ENCODE measurements at places on chromosomes 12 and 14.

GRCh38 chr12:113135178-113136127 is at the start of gene RASAL1:
RASAL1 (minus strand) TSS chr12:113135761; CDS start chr12:113135462, 299 bp downstream.
- DNase-seq = peak; percentile 86

GRCh38 chr12:120639771-120640721 is at the start of gene CABP1:
CABP1 (plus strand) TSS chr12:120640626; CDS start chr12:120640686, 60 bp downstream.
- DNase-seq = peak; percentile 49

- DNase-seq = no peak
Measured at GRCh38 chr12:95984682-95985081, 11.5 kb downstream of the HAL start.

GRCh38 chr14:53927171-53927570 is 29.5 kb downstream of the BMP4 start:
- no peak for DNase-seq

- peak; percentile 57 for DNase-seq
Measured at GRCh38 chr14:43503508-43503907, 1003.6 kb downstream of the FSCB start.

GRCh38 chr12:72282721-72283120 is 10.6 kb downstream of the TRHDE start:
- DNase-seq = no peak

GRCh38 chr14:75494896-75495295 is 27.4 kb upstream of the BATF start:
- no peak for DNase-seq

DNA sequence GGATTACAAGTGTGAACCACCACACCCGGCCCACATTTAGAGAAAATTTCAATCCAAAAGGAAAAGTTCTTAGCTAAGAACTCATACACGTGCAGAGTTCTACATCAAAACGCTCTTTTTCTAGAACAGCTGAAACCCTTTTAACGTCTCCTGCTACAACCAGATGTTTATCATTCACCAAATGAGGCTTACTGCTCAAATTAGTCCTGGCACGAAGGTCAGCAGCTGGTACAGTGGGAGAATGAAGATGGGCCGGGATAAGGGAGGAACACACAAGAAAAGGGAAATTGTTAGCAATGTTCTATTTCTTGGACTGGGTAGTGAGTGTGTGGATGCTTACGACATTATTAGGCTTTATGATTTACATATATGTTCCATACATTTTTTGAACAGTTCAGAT is 37.2 kb downstream of the PRKAB1 start:
- no peak for DNase-seq

- no peak for DNase-seq
Measured at GRCh38 chr12:70106347-70106746, 136.9 kb upstream of the CNOT2 start.

GRCh38 chr12:28755027-28755426 is 394.1 kb upstream of the FAR2 start:
- no peak for DNase-seq

GRCh38 chr12:10771132-10771733 is 31.2 kb downstream of the TAS2R7 start:
- DNase-seq = peak; percentile 48

- no peak for DNase-seq
Measured at GRCh38 chr12:76871082-76871481, 7.7 kb downstream of the CSRP2 start.

DNA sequence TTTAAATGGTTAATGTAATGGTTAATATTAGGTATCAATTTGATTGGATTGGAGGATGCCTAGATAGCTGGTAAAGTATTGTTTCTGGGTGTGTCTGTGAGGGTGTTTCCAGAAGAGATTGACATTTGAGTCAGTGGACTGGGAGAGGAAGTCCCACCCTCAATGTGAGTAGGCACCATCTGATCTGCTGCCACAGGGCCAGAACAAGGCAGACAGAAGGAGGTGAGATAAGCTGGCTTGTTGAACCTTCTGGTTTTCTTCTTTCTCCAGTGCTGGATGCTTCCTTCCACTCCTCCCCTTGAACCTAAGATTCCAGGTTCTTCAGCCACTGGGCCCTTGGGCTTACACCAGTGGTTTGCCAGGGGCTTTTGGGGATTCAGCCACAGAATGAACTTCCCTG is 756.5 kb upstream of the LRFN5 start:
- DNase-seq = no peak

DNA sequence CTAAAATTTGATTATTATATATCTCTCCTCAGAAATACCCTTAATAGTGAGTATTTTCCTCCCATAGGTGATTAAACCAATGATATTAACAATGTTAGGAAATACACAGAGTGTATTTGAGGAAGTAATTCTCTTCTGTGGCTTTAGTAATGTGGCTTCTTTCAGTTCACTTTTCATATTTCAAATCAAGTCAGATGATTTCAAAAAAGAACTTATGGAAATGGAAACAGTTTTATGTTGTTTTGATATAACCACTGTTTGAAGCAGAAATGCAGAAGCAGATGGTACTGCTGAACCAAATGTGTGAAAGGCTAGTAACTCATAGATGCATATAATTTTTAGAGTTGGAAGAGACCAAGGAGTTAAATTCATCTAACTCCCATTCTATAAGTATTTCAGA is 1.9 kb upstream of the GPR33 start:
- DNase-seq = no peak

DNA sequence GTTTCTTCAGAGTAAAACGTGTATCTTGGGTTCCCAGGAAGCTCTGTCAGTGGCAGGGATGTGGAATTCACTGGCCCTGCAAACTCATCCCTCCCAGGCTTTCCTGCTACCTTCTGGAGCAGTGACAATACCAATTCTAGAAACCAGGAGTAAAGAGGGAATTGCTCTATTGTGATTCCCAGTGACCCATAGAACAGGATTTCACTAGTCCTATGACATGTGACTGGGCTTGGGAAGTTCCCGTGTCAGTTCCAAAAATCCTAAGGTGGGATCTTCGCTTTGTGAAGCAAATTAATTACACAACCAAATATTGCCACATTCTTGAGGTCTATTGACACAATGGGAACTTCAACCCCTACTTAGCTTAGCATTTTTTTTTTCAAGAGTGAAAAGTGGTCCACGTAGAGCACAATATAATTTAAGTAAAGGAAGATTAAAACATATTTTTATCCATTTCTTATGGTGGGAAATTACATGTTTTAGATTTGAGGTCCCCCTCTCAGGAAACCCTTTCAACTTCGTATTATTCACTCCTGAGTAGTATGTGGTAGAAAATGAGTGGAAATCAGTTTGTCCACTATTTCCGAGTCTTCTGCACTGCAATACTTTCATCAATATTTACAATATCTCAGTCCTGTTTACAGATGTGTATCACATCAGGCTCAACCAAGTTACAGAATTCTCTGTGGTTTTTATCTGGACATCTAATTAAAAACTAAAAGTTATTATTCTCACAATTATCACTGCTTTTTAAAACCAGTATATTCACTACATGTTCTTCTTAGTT is 88.9 kb upstream of the SOX5 start:
- DNase-seq = no peak

DNA sequence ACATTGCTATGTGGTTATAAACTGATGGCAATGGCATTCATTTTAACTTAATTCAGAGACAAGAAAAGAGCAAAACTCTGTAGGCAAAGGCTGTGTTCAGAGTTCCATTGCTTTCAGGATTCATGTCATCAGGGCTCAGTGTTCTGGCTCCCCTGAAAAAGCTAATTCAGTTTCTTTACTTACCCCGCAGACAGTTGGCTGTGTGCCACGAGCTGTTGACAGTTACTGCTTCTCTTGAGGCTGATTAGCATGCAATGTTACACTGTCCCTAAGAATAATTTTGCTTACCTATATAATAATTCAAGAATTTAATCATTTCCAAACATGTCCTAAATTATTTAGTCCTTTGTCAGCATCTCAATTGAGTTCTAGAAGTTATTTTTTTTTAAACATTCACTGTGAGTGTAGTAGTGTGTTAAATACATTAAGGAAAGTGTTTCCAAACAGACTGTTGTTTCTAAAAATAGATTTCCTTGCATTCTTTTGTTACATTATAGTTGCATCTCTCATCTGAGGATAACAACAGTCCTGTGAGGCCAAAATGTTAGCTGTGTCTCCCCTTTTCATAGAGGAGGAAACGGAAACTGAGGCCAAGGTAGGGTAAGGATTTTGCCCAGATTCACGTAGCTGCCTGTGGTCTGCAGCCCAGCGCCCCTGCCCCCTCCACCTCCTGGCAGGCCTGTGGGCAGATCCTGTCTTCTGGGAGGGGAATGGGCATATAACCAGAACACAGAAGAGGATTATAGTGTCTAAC is 98.6 kb downstream of the PELI2 start:
- no peak for DNase-seq

DNA sequence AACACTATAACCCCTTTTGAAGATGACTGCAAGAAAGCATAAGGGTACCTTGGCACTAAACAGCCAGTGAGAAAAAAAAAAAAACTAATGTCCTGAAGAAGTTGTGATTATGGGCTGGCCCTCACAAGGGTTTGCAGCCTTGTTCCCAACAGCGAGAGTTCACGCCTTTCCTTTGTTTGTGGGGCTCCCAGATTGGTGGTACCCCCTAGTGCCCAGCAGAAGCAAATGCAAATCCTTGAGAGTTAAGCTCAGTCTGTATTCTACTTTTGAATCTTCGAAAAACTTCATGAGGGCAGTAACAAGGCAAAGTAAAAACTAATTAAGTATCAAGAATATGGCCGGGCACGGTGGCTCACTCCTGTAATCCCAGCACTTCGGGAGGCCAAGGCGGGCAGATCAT is 238.9 kb upstream of the LMO3 start:
- DNase-seq = no peak

GRCh38 chr14:72164420-72165228 is 232.4 kb downstream of the RGS6 start:
- peak; percentile 1 for DNase-seq

DNA sequence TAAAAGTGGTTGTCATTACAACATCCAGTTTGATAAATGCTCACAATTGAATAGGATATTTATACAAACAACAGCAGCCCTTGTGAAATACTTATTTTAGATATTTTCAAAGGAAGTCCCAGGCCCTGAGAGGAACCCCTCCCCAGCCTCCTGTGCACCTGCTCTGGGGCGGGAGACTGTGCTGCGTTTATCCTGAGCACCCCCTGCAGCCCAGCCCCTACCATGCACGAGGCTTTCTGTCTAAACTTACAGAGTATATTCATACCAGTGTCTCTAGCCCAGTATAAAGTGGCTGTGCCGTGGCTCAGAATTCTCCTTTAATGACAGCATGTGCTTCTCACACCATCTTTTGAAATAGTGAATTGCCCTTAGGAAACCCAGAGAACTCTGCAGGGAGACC is 1084.3 kb downstream of the TMEM121 start:
- DNase-seq = no peak

GRCh38 chr12:42733911-42734310 is 144.4 kb upstream of the PRICKLE1 start:
- no peak for DNase-seq

- no peak for DNase-seq
Measured at GRCh38 chr14:95835121-95835730, 41.4 kb upstream of the TUNAR start.

DNA sequence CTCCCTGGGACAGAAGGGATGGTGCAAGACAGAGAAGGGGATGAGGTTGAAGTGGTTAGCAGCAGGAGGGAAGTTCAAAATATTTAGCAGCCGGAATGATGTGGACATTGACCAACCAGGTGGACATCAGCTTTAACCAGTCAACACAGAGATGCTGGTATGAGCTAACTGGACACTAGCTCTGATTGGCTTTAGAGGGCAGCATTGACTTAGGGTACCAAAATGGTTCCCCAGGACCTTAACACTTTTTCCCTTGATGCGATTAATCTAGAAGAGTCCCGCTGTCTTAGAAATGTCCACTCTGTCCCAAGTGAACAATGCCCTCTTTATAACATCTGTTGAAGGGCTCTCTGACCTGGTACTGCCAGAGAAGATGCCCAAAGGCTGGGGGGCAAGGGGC is 134.0 kb upstream of the GSC start:
- DNase-seq = no peak

GRCh38 chr14:104882325-104882973 is 17.4 kb downstream of the CEP170B start:
- DNase-seq = no peak
